ENCODE measurements at places on chromosomes 13 and 19. TPM values are rescaled to one million over a fixed set of nuclear protein-coding genes. Genes with fewer than 3 reads are reported as not detected.

Gene ICAM5
- 0.20 TPM for polyA plus RNA-seq

GRCh38 chr13:97281028-97281427, 58.9 kb downstream of the MBNL2 start:
- no peak for DNase-seq

- DNase-seq: no peak
These were observed 36.0 kb downstream of the SERP2 start for GRCh38 chr13:44409595-44409994.

Gene ATP12A
- polyA plus RNA-seq: not detected

DNA sequence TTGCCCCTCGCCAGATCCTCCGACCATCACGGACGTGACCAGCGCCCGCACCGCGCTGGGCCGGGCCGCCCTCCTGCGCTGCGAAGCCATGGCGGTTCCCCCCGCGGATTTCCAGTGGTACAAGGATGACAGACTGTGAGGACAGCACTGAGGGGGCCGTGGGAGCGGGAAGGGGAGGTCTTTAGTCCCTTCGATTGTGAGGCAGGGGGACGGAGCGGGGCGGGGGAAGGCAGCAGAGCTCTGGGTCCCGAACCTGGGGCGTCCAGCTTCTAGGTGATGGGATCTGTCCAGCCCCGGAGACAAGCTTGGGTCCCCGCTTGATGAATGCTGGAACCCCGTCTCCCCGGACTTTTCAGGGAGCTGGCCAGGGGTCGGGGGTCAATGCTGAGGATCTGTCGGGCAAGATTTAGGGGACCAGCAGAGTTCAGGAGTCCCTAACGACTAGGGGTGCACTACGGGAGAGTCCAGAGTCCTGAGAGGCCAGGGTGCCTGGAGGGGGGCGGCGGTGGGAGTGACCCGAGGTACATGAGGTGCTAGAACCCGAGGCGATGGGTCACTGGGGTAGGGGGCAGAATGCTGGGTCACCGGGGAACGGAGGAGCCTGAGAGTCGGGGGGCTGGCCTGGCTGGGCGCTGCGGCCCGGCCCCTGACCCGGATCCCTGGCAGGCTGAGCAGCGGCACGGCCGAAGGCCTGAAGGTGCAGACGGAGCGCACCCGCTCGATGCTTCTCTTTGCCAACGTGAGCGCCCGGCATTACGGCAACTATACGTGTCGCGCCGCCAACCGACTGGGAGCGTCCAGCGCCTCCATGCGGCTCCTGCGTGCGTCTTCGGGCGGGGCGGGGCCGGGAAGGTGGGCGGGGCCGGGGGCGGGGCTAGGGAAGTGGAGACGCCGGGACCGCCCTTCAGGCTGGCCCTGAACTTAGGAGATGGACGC, 14.6 kb downstream of the VSIG10L start:
- DNase-seq: peak; percentile 21

GRCh38 chr13:112064222-112064621, 2.7 kb upstream of the SOX1 start:
- no peak for DNase-seq

Gene FCAR
- polyA plus RNA-seq: 0.22 TPM

Data from muscle of back (tissue), 13 donors.